ENCODE measurements at places on chromosomes 1 and 21.

DNA sequence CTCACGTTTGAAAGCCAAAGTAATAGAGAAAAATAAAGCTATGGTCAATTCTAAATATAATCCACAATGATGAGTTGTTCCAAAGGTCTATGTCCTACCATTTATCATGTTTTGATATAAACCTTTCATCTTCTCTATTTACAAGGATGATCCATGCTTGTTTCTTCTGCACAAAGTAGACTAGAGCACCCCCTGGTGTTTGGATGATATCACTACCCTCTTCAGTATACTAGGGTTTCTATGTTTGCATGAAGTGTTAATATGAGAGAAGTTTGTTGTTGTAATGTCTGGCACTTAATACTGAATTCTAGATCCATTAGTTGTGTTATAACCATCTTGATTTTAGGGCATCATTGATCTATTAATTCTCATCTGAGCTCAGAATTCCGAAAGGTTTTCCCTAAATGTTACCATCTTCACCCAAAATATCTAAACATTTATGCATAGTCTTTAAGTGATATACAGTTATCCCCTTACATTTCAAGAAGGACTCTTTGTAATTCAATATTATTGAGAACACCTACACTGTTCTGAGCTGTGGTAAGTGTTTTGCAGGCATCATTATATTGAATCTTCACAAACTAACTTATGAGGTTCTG, 21.1 kb downstream of the CLDN8 start:
- DNase-seq = no peak

DNA sequence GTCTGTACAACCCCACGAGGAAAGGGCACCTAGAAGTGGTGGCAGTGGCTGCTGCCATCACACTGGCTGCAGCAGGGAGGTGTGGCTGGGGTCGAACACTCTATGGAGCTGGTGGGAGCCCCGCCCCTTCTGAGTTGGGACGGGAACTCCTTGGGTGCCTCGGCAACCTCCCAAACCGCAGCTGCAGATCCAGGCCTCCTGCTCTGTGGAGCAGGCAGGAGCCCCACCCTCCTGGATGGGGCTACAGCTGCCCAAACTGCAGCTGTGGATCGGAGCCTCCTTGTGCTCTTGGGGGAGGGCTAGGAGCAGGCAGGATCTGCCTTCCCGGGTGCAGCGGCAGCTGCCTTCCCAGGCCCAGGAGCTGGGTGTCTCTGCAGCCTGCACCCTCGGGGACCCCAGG, 38.9 kb upstream of the TARDBP start:
- DNase-seq = no peak

DNA sequence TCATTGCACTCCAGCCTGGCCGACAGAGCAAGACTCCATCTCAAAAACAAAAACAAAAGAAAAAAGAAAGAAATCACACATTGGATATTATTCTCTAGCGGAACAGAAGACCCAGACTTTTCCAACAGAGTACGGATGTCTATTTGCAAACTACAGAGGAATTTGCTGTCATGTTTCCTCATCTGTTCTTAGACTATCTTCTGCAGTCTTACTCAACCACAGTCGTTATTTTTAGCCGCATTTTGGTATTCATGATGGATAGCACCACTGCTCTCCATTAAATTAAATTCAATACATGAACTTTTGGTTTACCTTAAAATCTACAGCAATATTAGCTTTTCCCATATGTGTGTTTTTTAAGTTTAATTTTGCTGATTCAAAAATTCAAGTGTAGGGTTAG, 14.2 kb upstream of the HEATR1 start:
- DNase-seq = no peak

GRCh38 chr1:24463776-24464735, 38.6 kb upstream of the RCAN3 start:
- DNase-seq = no peak

- DNase-seq = no peak
Observed at GRCh38 chr1:22206551-22207125, 63.7 kb upstream of the WNT4 start.

DNA sequence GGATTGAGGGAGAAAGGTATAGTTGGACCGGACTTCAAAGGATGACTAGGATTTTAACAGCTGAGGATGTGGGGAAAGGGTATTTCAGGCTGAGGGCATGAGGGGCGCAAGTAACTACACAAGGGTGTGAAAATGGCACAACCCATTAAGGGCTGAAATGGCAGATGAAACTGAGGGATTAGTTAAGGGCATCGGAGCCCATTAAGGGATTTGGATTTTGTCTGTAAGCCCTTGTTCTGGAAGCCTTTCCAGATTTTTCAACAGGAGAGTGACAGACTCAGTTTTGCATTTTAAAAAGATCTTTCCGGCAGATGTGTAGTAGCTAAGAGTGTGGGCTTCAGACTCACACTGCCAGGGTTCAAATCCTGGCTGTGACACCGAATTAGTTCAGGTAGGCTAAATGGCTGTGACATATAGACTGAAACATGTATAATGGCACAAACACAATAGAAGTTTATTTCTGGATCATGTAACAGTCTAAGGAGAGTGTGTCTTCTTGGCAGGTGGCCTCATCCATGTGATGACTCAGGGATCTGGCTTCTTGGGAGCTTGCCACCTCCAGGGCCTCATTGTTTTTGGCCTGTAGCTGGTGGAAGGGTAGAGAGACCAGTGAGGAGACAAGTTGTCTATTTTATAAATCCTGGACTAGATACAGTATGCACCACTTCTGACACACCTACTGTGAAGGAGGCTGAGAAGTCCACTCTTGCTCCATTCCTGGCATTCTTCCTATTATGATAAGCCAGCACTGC, 49.6 kb downstream of the UBE2T start:
- no peak for DNase-seq

- DNase-seq = no peak
Observed at GRCh38 chr1:6495540-6496364, 4.3 kb upstream of the PLEKHG5 start.

DNA sequence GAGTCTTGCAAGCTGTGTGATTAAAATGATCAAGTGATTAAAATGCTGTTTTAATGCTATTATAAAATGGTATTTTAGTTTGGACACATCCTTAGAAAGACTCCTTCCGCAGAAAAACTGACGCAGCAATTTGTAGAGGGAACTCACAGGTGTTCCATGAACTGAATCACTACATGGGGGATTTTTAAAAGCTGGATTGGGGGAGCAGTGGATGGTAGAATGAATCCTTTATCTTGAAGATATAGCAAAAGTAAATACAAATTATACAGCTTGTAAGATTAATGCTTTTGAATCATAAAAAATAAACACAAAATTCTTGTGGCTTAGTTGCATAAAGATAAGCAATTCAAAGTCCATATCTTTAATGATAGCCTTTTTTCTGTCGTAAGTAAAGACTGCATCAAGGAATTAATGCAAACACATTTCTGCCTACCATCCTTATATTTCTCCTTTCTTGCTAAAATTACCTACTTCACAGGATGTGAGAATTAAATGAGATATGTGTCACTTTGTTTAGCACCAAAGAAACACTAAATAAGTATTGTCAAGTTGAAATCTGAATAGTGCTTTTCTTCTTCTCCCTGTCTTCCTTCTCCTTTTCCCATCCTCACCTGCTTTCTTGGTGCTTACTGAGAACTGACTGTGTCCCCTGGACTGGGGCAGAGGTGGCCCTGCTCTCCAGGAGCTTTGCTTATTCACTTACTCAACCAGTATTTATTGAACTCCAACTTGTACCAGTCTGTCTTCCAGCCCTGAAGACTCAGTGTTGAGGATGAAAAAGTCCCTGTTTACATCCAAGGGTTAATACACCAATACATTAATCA, 61.5 kb upstream of the F3 start:
- no peak for DNase-seq

- DNase-seq = no peak
Observed at GRCh38 chr1:29410476-29410875, 174.2 kb downstream of the PTPRU start.

Data from activated T-cell treated with anti-CD3 and anti-CD28 coated beads for 1 hour (primary cell).